Activated T-helper 1 cell treated with anti-CD3 and anti-CD28 coated beads, Interleukin-12 subunit alpha, Interleukin-12 subunit beta, Interleukin-2, Interleukin-4 antibody, amounts not matched to agents 30 ng/mL and 10 ng/mL and 1 ng/mL, durations not matched to agents 14 hours and 24 hours and 36 hours (primary cell): ENCODE measurements at places on chromosomes 12 and 14. TPM values are rescaled to one million over a fixed set of nuclear protein-coding genes. Genes with fewer than 3 reads are reported as not detected.

DNA sequence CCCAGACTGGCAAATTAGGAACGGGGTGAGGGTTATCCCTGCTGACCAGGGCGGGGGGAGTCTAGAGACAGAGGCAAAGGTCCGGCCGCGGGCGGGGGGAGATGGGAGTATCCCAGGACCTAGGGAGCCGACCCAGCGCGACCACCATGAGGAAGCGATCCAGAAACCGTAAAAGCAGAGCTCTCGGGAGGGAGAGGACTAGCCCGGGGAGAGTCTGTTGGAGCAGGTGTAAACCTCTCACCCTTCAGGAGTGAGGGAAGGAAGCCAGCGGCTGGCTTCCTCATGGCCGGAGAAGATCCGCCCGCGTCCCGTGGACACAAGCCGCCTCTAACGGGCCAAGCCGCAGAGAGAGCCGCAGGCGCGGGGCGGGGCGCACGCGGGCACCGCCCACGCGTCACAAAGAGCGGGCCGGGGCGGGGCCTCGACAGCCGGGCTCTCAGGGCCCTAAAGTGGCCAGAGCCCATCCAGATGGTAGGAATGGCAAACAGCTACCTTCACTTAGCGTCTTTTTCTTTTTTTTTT lies at the start of gene ACRBP:
Gene ACRBP, minus strand, starts transcription at position 350 of the 522 bp plus-strand sequence. Its CDS starts 66 bp downstream, at position 284.
- DNase-seq = peak; percentile 28

DNA sequence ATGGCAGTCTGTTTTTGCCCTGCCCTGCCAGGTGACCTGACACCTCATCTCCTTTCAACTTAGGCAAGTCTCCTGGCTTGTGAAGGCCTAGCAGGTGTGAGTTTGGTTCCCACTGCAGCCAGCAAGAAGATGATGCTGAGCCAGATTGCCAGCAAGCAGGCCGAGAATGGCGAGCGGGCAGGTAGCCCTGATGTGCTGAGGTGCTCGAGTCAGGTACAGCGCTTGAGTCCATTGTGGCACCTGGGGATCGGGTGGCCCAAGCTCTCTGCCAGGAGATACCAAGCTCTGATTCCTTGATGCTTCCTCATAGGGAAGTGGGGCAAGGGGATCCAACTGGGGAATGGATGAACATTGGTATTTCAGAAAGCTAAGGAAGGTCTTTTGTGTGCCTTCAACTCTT lies 4.1 kb upstream of the CSAD start:
- no peak for DNase-seq

- no peak for DNase-seq
These were observed 30.5 kb downstream of the PRKD1 start for GRCh38 chr14:29897181-29897580.

GRCh38 chr14:62187265-62187664 lies 425.0 kb downstream of the SNAPC1 start:
- DNase-seq = no peak

- no peak for DNase-seq
These were observed at the start of gene GPRC5A for GRCh38 chr12:12891080-12891880. Gene GPRC5A, plus strand, starts transcription at chr12:12891562. Its CDS starts 16,688 bp downstream, at chr12:12908250.

- no peak for DNase-seq
These were observed 149.3 kb downstream of the ATP23 start for GRCh38 chr12:58090685-58091084.

DNA sequence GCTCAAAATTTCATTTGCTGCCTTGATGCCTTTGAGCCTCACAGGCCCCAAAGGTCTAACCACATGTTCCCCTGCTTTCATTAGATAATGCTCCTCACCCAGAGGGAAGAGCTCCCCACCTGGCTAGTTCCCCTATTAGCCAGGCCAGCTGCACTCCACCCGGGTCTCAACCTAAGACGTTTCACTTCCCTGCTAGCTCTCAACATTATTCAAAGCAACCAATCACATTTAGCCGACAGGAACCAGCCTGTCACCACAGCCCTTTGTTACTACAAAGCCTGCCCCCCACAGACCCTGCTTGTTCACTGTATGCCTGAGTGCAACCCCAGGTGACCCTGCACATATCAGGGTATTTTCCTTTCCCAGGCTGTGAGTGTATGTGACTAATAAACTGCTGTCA lies 78.6 kb downstream of the SLC15A5 start:
- no peak for DNase-seq

DNA sequence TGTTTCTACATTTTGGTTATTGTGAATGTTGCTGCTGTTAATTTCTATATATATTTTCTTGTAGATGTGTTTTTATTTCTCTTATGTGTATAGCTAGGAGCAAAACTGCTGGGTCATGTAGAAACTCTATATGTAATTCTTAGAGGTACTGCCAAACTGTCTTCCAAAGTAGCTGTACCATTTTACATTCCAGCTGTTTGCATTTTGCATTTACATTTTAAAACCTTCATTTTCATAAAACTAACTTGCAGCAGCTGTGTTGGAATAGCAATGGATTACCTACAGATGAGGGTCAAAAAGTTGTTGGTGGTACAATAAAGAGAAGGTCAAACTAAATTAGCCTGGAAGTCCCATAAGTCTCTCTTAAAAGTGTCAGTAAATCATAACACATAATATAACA lies 1109.7 kb downstream of the FLRT2 start:
- DNase-seq = no peak

DNA sequence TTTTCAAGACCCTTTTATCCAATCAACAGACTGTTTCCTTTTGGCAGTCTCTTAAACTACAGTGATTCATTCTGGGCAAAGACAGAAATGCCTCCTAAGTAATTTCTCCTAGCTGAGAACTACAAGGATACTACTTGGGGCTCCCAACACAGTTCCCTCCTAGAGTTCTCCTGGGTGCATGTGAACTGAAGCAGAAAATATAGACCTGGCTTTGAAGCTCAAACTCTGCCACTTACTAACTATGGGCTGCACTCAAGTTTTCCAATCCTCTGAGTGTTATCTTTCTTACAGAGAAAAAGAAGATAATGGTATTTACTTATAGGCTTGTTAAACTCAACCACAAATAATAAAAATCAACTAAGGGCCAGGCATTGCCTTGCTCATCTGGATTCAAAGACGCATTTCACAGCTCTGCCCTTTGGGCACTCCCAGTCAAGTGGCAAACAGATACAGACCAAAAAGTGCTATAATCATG lies 97.6 kb downstream of the EFCAB11 start:
- no peak for DNase-seq

- no peak for DNase-seq
These were observed 69.5 kb upstream of the DICER1 start for GRCh38 chr14:95226801-95227200.

DNA sequence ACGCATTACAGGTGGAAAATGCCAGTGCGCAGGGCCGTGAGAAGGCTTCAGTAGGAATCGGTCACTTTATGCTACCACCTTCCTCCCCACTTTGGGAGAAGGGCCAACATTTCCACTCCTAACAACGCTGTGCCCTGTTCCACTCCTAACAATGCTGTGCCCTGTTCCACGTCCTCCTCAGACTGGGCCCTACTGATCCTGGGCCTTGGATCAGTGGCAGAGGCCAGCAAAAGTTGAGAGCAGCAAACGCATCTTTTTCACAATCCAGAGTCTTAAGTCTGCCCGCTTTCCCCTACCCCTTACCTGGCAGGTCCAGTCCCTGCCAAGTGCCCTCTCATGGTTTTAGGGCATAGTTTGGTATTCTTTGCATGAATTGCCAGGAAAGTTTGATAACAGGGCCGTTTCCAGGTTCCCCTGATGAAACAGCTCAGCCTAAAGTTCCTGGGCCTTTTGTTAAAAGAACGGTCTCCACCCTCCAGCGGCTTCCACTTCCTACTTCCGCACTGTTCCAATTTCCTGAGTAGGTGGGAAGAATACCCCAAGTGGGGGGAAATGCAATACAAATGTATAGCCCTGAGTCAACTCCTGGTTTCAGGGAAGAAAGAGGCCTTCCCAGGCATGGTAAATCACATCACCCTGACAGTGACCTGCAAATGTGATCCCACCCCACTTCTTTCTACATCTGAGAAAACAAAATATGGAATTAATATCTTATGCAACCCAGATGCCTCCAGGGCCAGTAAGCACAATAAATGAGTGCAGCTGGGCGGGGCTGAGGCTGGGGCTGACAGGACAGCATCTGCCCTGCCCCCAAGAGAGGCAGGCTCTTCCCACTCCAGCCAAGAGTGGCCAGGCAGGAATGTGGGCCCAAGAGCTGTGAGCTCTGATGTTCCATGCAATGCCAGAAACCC lies 15.0 kb downstream of the KCTD10 start:
- no peak for DNase-seq

DNA sequence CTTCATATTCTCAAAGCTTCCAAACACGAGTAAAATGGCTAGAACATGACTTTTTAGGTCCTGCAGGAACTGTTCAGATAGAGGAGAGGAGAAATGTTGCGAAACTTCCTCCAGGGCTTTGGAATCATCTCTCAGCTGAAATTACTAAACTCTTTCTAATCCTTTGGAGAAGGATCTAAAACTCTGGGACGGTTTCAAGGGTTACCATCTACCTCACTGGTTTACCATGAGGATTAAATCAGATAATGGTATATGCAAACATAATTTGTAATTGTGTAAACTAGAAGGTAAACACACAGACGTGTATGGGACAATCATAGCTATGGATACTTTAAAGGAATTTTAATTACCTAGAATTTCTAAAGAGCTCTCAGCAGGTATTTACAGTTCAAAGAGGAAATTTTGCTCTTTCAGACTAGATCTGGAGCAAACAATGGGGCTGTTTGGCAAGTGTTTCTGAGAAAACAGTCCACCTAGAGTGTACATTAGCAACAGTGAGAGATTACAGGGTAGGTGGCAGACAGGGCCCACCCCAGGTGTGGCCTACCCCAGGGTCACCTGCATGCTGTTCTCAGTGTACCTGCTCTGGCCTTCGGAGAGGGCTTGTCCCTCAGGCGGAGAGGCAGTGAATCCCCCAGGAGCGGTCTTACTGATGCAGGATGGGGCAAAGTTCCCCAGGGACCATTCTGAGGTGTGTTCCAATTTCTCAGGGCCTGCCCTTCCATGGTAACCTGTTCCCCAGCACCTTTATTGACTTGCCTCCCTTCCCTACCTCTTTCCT lies 124.7 kb upstream of the MAX start:
- no peak for DNase-seq

DNA sequence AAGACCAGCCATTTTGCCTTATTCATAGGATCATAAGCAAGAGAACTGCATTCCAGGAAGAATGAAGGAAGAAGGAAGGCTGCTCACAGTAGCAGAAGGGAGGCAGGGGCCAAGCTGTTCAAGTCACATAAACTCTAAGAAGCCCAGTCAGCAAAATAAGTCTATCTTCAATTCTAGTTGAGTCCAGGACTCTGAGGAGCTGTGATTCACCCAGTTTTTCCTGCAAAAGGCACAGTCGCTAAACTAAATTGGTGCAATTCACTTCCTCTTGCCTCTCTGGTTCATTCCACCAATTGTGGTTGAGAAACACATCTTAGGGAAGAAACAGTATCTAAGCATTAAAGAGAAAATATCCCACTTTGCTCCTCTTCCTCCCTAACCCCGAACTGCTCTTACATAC lies 9.8 kb downstream of the ZNF641 start:
- no peak for DNase-seq

The SYT1 gene
- total RNA-seq = not detected in 2 replicates

The TMTC2 gene
- total RNA-seq = 2.6 and 3.0 TPM in 2 replicates

The TAS2R8 gene
- not detected in 2 replicates for total RNA-seq

The TMPRSS12 gene
- total RNA-seq = not detected in 2 replicates
